Activated CD4-positive, alpha-beta T cell treated with anti-CD3 and anti-CD28 coated beads, Interleukin-2, amount 10 ng/mL, durations not matched to agents 7 days and 5 days (primary cell): ENCODE measurements at places on chromosomes 11 and 22.

GRCh38 chr22:29751669-29752068, 15.1 kb downstream of the ZMAT5 start:
- peaks cover 21% of the 10 kb centered on the region for H3K4me1 ChIP-seq
- no peak for DNase-seq
- peak overlapping the region; percentile 83 for H3K27ac ChIP-seq
- no peak overlapping the region for H3K4me3 ChIP-seq

DNA sequence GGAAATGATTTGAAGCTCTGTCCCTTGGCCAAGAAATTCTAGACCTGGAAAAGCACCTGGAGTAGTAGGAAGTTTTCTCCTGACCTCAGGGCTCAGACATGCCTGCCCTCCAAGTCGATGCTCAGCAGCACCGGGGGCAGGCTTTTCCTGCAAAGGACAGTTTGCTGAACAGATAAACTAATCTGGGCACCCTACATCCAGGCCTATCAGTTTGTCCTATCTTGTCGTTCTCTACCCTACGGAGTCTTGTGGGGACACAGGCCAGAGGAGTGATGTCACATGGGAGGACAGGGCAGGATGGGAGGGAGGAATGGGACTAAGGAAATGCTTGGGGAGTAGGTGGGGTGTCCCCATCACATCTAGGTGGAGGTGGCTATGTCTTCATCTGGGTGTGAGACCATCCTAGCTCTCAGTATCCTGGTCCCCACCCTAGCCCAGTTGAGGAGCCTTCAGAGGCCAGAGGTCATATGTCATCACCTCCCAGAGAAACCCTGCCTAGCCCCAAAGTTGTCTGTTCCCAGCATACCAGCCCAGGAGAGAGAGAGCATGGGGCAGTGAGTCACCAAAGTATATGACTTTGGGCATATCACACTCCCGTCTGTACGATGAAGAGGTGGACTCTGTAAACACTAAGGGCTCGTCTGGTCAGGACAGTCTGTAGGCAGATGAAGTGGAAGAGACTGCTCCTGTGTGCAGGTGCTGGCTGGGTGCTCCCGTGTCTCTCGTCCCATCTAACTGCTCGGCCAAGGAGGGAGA, 18.1 kb upstream of the FCHSD2 start:
- no peak overlapping the region for H3K4me3 ChIP-seq
- H3K27me3 ChIP-seq, result peaks cover 5% of the 10 kb centered on the region
- peaks cover 9% of the 10 kb centered on the region for H3K36me3 ChIP-seq
- no peak for DNase-seq

DNA sequence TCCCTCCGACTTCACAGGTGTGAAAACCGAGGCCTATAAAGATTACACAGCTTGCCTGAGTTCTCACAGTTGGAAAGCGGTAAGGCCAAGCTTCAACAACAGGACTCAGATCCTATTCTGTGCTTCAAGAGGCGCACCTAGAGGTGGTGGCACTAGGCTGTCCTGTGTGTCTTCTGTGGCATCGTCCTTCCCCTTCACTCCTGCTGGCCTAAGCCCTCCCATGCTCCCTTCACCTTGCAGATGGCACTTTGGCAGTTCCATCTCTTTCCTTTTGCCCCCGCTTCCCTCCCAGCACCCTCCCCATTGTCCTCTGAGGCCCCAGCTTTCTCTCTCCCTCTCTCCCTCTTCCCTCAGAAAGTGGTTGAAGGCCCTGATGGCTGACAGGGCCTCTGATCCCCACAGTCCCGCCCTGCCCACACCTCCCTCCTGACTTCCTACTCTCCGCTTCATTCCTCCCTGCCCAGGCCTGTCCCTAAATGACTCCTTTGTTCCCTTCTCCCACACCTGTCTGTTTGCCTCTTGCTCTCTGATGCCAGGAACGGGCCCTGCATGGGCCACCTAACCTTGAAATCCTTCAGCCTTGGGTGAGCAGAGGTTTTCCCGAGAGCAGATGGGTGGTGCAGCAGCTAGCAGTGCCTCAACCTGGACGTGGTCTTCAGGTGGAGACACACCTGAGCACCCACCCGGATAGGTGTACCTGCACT, 5.8 kb downstream of the TRIM29 start:
- H3K27ac ChIP-seq, result no peak overlapping the region
- no peaks in the 10 kb centered on the region for H3K4me1 ChIP-seq
- DNase-seq, result no peak
- H3K4me3 ChIP-seq, result no peak overlapping the region
- H3K36me3 ChIP-seq, result no peaks in the 10 kb centered on the region

DNA sequence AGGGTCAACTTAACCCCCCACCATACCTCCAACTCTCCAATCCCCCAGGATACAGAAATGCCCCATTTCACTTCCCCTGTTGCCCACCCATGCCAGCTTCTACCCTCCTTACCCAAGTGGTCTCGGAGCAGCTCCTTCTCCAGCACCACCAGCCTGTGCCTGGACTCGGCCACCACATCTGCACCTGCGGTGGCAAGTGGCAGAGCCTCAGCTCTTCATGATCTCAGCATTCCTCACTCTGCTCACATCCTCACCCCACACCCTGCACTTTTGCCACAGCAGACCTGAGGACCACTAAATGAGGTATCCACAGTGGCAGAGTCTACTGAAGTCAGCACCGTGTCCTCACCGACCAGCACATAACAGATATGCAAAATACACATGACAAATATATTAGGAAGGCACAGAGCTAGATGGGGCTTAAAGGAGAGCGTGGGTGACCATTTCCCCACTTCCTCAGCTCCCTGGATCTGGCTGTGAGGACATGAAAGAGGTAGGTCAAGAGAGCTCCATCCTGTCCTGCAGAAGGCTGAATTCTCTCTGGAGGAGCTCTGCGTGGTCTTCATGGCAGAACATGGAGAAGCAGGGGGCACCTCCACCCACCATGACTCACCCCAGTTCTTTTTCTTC, 9.7 kb downstream of the NHERF4 start:
- H3K27me3 ChIP-seq, result no peaks in the 10 kb centered on the region
- no peak overlapping the region for H3K4me3 ChIP-seq
- peak overlapping the region; percentile 60 for H3K27ac ChIP-seq
- H3K36me3 ChIP-seq, result no peaks in the 10 kb centered on the region
- no peak for DNase-seq
- peaks cover 4% of the 10 kb centered on the region for H3K4me1 ChIP-seq

DNA sequence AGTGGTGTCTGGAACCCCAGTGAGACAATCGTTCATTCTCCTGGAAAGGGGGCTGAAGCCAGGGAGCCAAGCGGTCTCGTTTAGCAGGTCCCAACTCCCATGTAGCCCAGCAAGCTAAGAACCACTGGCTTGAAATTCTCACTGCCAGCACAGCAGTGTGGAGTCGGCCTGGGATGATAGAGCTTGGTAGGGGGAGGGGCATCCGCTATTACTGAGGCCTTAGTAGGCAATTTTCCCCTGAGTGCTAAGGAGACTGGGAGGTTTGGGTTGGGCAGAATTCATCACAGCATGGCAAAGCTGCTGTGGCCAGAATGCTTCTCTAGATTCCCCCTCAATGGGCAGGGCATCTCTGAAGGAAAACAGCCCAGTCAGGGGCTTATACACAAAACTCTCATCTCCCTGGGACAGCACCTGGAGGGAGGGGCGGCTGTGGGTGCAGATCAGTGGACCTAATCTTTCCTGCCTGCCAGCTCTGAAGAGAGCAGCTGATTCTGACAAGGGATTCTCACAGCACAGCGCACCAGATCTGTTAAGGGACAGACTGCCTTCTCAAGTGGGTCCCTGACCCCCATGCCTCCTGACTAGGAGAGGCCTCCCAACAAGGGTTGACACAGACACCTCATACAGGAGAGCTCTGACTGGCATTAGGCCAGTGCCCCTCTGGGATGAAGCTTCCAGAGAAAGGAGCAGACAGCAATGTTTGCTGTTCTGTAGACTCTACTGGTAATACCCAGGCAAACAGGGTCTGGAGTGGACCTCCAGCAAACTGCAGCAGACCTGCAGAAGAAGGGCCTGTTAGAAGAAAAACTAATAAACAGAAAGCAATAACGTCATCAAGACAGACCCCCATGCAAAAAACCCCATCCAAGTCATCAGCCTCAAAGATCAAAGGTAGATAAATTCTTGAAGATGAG, 14.8 kb downstream of the OR52M1 start:
- H3K27ac ChIP-seq, result no peak overlapping the region
- peaks cover 17% of the 10 kb centered on the region for H3K27me3 ChIP-seq
- H3K4me1 ChIP-seq, result no peaks in the 10 kb centered on the region
- no peak overlapping the region for H3K4me3 ChIP-seq
- no peak for DNase-seq

- no peak overlapping the region for H3K27ac ChIP-seq
- no peaks in the 10 kb centered on the region for H3K36me3 ChIP-seq
- DNase-seq, result no peak
- H3K4me3 ChIP-seq, result no peak overlapping the region
- no peaks in the 10 kb centered on the region for H3K4me1 ChIP-seq
Measured at GRCh38 chr11:60029015-60029632, 11.1 kb upstream of the OOSP2 start.

- no peak overlapping the region for H3K27ac ChIP-seq
- H3K4me1 ChIP-seq, result peaks cover 57% of the 10 kb centered on the region
- H3K27me3 ChIP-seq, result no peaks in the 10 kb centered on the region
- H3K36me3 ChIP-seq, result peaks cover 52% of the 10 kb centered on the region
- no peak for DNase-seq
Measured at GRCh38 chr11:128451652-128452470, 135.5 kb downstream of the ETS1 start.
